GM12865 (cell line): ENCODE measurements at places on chromosomes 6 and 20.

- DNase-seq, result no peak
Measured at GRCh38 chr6:170289180-170289931, 1.5 kb downstream of the DLL1 start.

GRCh38 chr6:84653027-84653551, 111.3 kb downstream of the TBX18 start:
- DNase-seq, result no peak

DNA sequence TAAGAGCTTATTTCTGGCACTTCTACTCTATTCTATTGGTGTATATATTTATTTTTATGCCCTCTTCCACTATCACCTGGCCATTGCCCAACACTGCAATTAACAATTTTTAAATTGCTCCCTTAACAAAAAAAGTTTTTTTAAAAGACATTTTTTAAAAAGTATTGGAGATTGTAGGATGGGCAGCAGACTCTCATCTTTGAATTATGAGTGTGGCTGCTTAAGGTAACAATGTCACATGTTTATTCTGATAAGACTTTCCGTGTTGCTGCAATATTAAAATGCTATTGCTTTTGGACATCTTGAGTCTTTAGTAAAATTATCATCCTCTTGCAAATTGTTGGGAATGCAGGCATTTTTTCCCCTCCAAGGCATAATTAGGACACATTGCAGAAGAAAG, 31.4 kb downstream of the SMOC2 start:
- no peak for DNase-seq

GRCh38 chr6:126054802-126055201, 68.5 kb downstream of the TRMT11 start:
- no peak for DNase-seq

DNA sequence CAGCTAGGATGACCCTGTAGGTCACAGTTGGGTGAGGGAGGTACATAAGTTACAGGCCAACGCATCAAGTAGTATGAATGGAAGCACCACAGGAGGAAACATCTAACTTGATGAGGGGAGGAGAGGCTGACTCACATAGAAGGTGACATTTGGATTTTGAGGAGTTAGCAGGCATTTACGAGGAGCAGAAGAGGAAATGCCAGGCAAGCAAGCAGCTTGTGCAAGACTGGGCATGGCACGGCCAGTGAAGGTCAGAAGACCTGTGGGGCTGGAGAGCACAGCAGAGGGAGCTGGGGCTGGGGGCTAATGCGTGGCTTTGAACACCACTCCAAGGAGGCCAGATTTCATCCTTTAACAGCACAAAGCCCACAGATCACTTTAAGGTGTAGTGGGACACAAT, 37.8 kb downstream of the MUC22 start:
- no peak for DNase-seq

DNA sequence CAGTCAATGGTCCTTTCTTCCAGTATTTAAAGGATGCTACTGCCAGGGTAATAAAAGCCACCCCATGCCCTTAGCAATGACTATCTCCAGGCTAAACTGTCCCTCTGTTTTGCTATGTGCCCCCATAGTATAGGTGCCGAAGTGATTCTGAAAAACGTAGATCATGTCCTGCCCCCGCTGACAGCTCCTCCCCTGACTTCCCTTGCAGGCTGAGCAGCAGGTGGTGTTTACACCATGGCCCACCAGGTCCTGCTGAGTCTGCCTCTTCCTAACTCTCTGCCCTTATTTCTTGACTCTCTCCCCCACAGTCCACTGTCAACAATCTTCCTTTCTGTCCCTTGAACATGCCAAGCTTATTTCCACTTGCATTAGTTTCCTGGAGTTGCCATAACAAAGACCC, 352.5 kb upstream of the TSHZ2 start:
- DNase-seq, result no peak

- no peak for DNase-seq
Measured at GRCh38 chr6:42088101-42088591, 37.8 kb downstream of the TAF8 start.

- no peak for DNase-seq
Measured at GRCh38 chr6:140436023-140436811, 1061.8 kb upstream of the CITED2 start.

GRCh38 chr20:1319051-1319450, 9.9 kb downstream of the SDCBP2 start:
- DNase-seq, result no peak

DNA sequence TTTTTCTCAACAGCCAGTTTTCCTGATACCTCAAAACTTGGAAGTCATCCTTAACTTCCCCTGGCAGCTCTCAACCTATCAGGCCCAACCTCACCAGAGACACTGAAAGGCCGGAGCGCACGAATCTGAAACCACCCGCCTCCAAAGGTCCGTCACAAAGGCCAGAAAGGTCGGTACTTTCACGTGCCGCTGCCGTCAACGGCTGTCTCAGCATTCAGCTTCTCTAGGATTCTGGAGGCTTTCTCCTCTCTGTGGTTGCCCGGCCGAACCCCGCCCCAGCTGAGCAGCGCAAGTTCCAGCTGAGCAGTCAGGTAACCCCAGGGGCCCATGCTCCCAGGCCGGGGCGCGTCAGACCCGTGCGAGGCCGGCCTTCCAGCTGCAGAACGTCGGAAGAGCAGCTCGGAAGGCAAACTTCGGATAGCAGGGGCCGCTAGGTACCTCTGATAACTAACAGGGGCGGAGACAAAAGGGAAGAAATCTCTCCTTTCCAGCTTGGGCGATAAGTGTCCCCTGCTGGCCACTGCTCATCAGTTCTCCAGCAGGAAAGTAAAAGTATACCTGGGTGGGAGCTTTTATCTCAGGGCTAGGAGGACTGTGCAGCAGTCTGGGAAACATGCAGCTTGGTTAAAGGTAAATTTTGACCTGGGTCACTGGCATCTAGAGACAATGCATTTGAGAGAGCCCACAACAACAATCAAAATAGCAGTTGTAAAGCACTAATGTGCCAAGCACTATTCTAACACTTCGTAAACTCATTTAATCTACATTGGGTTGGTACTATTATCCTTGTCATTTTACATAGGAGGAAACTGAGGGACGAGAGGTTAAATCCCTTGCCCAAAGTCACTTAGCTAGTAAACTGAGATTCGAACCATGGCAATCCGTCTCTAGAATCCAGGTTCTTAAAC, 16.1 kb downstream of the ZSCAN12 start:
- peak; percentile 86 for DNase-seq

GRCh38 chr20:46206025-46206424, 87.9 kb downstream of the CD40 start:
- peak; percentile 39 for DNase-seq

GRCh38 chr20:588932-589672, 21.0 kb downstream of the TCF15 start:
- peak; percentile 83 for DNase-seq

DNA sequence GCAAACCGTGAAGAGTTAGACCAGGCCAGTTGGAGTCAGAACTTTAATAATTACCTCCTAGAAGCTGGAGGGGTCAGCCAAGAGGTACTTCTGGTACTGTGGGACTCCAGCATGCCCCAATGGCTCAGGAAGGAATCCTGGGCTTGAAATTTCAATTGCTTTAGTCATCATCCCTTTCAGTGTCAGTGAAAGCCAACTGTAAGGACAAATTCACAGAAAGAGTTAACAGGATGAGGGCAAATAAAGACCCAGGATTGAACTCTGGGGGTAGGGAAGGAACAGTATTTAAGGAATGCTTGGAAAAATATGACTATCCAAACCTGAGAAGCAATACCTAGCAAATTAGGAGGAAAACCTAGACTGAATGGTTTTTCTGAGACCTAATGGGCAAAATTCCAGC, 735.1 kb upstream of the MARCKS start:
- DNase-seq, result no peak

- DNase-seq, result no peak
Measured at GRCh38 chr20:19115581-19115980, 96.9 kb upstream of the SLC24A3 start.

- DNase-seq, result no peak
Measured at GRCh38 chr6:129655334-129655733, 54.6 kb downstream of the ARHGAP18 start.

GRCh38 chr6:137926207-137926731, 59.2 kb downstream of the TNFAIP3 start:
- DNase-seq, result peak; percentile 40

GRCh38 chr20:48668451-48668946, 159.3 kb downstream of the PREX1 start:
- DNase-seq, result no peak

GRCh38 chr6:70894001-70894400, 62.9 kb downstream of the B3GAT2 start:
- no peak for DNase-seq

DNA sequence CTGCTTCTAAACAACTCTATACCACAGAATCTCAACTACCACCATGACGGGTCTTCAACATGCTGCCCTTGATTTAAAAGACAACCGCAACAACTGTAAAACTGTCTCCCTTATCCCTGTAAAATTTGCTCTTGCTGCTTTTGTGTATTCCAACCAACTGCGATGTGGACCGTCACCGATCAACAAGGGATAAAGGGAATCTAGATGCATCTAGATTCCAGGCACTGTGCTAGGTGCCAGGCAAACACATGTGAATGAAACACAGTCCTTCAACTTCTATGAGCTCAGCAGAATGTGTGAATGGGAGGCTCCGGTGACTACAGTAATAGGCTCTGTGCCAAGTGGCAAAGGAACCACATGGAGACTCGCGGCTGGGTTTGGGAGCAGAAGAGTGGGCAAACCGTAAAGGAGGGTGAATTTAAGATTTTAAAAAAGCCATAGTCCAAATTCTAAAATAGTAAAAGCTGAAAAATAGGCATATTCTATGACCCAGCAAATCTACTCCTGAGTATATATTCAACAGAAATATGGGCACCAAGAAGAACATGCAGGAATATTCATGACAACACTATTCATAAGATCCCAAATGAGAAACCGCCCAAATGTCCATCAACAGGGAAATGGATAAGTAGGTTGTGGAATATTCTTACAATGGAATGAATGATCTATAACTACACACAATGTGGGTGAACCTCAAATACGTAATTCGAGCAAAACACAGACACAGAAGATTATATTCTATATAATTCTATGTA, 3.7 kb upstream of the PRND start:
- no peak for DNase-seq

DNA sequence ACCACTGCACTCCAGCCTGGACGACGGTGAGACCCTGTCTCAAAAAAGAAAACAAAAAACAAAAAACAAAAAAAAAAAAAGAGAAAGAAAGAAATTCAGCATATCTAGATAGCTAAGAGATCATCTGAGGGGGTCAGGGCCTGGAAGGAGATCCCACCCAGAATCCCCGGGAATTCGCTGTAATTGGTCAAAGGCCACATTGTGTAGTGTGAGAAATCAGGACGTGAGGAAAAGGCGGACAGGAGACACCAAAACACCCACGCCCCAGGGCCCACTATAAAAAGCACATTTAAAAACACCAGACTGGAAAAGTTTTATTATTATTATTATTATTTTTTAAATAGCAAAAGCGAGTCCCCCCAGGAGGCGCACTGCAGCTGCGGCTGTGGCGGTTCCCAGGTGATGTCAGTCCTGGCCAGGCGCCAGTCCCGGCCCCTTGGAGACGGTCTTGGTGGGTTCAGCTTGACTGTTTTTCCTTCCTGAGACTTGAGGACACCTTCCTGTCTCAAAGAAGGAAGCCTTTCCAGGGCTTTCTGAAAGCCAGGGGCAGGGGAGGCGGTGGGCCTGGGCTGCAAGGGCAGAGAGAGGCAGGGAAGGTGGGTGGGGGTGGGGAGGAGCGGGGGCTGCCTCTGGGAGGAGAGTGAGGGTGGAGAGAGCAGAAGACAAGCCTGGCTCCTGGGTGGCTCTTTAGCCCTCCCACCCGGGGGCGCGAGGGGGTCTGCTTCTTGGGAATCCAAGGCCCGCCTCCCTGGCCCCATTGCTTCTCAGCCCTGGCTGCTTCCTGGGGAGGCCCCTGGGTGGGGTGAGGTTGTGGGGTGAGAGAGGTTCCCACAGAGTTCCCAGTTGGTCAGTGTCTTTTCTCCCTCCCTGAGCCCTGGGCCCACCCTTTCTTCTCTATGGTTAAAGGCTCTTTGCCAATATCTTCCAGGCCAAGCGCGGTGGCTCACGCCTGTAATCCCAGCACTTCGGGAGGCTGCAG, 14.5 kb downstream of the TCF15 start:
- DNase-seq, result no peak

DNA sequence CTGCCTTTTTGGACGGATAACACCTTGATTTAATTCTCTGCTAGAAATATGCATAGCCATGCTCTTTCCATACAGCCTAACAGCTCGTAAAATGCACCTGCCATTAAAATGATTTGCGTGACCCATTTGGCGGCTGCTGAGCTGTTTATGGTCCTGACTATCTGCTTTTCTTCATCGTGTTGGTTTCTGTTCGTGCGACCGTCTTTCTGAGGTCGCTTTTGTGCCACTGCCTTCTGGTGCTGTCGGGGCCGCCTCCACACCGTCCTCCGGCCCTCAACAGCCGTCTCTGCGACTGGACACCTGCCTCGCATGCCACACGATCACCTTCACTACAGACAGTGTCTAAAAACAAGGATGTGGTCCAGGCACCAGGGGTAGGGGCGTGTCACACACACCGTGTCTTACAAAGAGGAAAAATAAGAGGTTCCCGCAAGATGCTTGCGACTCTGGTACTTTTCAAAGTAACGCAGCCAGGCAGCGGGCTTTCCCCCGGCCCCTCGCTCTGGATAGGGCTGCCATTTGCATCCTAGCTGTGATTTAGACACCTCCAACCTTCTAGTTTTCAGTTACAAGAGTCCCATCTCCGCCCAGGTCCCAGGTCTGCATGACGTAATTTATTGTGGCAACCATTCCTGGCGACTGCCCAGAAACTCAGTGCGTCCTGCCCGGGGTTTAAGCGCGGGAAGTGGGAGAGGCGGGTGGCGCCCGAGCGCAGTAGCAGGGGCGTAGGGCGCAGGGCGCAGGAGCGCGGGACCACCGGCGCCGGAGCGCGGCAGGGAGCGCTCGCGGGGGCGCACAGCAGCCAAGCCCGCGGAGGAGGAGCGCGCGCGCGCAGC, at the start of gene STMND1:
Gene STMND1, plus strand, starts transcription at position 629 of the 836 bp plus-strand sequence. CDS start 208 bp downstream, outside the sequence.
- DNase-seq, result peak; percentile 4

DNA sequence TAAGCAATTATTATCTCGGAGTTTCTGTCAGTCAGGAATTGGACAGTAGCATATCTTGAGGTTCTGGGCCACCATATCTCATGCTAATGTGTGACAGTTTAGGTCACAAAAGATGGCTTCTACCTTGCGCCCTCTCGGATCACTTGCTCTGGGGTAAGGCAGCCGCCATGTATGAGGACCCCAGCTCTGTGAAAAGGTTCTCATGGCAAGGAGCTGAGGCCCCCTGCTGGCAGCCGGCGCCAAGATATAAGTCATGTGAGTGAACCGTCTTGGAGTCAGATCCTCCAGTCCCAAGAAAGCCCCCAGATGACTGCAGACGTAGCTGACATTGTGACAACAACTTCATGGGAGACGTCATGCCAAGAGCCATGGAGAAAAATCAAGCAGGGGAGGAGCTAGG, 670.8 kb downstream of the KIF16B start:
- DNase-seq, result peak; percentile 42

GRCh38 chr6:106959985-106960384, 14.5 kb downstream of the CD24 start:
- DNase-seq, result no peak

- peak; percentile 16 for DNase-seq
Measured at GRCh38 chr20:52783769-52784168, 188.4 kb upstream of the TSHZ2 start.

GRCh38 chr20:33411242-33411641, 9.9 kb upstream of the CDK5RAP1 start:
- no peak for DNase-seq
